ENCODE measurements at places on chromosomes 11 and 22.

- DNase-seq: no peak
Measured at GRCh38 chr11:80593648-80594374, 1153.0 kb upstream of the TENM4 start.

GRCh38 chr22:40123387-40123786 lies 54.3 kb upstream of the TNRC6B start:
- no peak for DNase-seq

DNA sequence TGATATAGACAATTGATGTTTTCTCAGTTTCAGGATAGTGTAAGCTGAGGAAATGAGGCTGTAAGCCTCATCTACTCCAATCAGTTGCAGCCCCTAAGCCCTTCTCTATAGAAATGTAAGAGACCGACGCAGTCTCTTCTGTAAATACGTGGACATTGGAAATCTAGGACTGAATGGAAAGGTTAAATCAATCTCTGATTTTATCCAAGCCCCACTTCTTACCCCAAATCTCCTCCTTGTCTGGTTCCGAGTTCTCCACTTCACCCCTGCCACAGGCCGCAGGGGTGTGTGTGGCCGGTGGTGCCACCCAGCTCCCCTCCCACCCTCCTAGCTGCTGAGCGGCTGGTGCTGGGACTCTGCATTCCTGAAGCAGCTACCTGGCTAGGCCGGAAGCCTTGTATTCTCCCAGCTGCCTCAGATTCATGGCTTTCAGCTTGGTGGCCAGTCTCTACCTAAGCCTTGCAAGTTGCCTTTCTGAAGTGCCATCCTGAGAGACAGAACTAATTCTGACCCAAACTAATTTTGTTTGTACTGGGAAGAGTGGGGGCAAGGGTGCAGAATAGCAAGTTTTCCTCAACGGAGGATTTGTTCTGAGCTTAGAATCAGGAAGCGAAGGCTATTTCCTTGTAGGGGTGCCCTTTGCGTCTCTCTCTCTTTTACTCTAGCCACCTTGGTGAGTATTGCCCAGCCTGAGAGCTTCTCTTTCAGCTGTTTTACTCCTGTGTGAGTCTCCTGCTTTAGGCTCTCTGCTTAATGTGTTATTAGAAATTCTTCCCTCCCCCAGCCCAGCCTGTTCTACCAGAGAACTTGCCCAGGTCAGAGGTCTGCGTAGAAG lies 749 bp downstream of the VWA5A start:
- DNase-seq: no peak

DNA sequence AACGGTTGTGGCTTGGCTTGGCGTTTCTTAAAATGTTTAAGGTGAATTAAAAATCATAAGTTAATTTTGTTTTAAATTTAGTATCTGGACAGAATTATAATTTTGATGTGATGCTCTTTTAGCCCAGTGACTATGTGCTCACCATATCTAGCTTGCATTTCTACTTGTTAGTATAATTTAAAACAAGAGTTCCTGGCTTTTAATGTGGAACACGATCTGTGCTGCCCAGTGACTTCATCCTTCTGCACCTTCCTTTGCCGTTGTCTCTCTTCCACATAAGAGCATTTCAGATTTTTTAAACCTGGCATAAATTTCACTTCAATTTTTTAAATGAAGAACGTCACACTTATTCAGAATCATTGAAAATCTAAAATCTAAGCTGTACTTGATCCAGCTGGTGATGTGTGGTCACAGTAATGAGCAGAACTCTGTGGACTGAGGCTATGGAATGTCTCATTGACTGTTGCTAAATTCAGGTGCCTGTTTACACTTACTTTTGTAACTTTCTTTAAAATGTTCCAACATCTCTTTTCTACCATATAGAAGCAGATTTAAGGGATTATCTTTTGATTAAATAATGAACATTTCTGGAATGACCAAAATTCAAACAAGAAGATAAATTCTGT lies 75.4 kb upstream of the ADSL start:
- no peak for DNase-seq

- no peak for DNase-seq
Measured at GRCh38 chr11:134819041-134819440, 407.0 kb upstream of the B3GAT1 start.

- DNase-seq: no peak
Measured at GRCh38 chr22:50708474-50708873, 29.5 kb upstream of the ACR start.

GRCh38 chr11:2319791-2320472 lies 18.1 kb downstream of the TSPAN32 start:
- no peak for DNase-seq

GRCh38 chr22:19903031-19903430 lies 38.5 kb upstream of the COMT start:
- DNase-seq: no peak

GRCh38 chr11:101126551-101127196 lies 2.9 kb downstream of the PGR start:
- DNase-seq: no peak

- no peak for DNase-seq
Measured at GRCh38 chr22:46896166-46896565, 133.7 kb downstream of the TBC1D22A start.

DNA sequence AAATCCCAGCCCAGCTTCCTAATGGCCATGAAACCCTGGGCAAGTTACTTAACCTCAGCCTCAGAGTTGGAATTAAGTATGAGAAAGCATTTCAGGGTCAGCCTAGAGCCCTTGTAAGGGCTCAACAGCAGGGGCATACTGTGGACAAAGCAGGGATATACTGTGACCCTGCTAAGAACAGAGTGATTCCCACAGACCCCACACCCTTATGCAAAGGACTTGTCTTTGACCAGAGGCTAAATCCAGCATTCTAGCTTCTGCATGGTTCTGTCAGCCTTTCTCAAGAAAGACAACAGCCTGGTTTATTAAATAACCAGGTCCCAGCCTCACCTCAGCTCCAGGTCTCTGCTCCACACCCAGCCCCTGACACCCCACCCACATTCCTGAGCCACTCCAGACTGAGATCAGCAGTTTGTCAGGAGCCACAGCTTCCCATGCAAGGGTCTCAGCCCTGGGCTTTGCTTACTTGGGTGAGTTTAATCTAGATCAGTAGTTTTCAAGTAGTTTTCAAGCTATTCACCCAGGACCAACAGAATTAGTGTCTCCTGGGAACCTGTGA lies 69.2 kb downstream of the GALNT18 start:
- DNase-seq: no peak
